Erythroblast (primary cell): ENCODE measurements at places on chromosomes 11 and 22.
A peak's percentile ranks its signal among the peaks of the same experiment; 100 is the strongest.

GRCh38 chr11:102225689-102226568 lies 91.4 kb upstream of the BIRC3 start:
- no peak for DNase-seq

- no peak for DNase-seq
Observed at GRCh38 chr11:61265357-61265756, 24.4 kb downstream of the PGA5 start.

DNA sequence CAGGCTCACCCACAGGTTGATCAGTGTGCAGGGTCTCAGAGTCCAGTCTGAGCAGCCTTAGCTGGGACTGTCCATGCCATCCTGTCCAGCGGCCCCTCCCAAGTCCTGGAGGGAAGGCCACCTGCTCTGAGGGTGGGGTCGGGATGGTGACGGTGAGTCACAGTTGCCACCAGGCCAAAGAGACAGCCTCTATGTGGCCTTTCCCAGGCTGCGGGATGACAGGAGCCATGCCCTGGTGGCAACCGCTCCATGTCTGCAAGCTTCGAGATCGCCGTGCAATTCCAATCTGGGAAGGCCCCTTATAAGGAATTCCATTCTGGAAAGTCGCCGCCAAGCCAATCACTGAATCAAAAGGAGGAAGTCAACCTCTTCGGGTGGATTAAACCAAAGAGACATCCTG lies 47.5 kb downstream of the RTL6 start:
- no peak for DNase-seq

- DNase-seq = no peak
Observed at GRCh38 chr11:61694602-61694939, 14.4 kb downstream of the DAGLA start.

- no peak for DNase-seq
Observed at GRCh38 chr11:83403691-83404389, 117.7 kb upstream of the CCDC90B start.

DNA sequence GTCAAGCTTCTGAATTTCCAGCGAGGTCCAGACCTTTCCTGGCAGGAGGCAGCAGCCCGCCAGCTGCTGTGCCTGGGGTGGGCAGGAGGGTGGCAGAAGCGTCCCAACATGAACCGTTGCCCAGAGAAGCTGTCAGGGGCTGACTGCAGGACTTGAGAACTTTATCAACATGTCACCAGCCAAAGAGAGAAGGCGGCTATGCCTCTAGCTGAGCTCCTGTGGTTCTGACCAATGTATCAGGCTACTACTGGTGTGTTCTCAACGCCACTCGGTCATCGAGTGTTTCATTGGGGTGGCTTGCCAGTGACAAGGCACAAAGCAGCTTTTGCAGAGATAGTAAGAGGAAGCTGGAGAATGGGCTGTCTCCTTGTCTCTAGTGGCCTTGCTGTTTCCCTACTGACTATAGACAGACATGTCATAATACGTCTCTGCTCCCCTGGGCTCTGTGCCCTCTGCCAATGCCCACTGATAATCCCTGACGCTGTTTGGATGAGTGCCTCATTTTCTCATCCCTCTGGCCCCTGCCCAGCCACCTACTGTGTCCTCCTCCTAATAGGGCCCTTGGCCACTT lies 17.6 kb upstream of the ASCC2 start:
- DNase-seq = no peak

DNA sequence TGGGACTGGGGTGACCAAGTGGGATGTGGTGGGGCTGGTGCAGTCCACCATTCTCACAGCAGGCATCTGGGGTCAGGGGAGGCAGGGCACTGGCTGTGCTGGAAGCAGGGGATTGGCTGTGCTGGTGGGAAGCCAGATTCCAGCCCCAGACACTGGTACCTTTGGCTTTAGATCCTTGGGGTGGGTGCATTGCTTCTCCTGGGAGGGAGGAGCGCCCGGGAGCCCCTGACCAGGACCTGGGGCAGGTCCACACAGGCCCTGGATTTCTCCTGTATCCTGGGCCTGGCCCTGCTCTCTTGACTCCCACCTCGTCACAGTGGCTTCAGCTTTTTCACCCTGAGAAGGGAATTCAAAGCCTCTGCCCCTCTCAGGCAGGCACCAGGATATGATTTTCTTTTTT lies 38.5 kb downstream of the ST3GAL4 start:
- no peak for DNase-seq

DNA sequence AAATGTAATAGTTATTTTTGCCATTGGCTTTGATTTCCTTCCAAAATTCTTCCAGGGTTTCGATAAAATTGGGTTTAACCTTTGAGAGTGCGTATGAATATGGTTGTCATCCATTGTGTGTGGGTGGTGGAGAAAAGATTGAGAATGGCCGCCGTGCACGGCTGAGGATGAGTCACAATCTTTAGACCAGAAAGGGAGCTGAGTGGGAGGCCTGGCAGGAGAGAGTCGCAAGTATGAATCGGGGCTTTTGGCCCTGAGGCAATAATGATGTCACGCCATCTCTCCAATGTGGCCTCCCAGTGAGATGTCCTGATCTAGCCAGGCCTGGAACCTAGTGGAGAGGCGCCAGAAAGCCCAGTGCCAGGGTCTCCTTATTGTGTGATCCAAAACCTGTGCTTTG lies 33.1 kb upstream of the SMPD1 start:
- DNase-seq = no peak

DNA sequence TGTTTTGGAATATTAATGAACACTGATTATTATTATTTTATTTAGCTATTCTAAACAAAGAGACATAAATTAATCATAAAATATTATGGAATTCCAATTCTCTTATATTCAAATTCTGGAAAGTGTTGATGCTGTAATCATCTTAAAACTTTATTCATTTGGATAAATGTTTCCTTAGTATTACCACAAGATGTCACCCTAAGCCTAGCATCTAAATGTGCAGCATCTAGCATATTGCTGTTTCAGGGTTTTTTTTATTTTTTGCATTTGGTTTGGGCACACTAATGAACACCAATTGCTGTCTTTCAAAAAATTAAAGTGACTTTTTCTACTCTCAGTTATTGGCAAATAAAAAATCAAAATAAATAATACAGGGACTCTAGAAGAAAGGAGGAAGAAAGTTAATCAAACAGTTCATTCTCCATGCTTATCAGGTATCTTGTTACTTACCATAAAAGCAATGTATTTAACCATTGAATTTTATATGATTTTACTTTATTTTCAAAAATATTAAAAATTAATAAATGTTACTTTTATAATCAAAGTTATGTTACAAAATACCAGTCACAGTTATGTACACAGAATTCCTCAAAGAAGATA lies 31.8 kb downstream of the DLG2 start:
- DNase-seq = peak; percentile 54

DNA sequence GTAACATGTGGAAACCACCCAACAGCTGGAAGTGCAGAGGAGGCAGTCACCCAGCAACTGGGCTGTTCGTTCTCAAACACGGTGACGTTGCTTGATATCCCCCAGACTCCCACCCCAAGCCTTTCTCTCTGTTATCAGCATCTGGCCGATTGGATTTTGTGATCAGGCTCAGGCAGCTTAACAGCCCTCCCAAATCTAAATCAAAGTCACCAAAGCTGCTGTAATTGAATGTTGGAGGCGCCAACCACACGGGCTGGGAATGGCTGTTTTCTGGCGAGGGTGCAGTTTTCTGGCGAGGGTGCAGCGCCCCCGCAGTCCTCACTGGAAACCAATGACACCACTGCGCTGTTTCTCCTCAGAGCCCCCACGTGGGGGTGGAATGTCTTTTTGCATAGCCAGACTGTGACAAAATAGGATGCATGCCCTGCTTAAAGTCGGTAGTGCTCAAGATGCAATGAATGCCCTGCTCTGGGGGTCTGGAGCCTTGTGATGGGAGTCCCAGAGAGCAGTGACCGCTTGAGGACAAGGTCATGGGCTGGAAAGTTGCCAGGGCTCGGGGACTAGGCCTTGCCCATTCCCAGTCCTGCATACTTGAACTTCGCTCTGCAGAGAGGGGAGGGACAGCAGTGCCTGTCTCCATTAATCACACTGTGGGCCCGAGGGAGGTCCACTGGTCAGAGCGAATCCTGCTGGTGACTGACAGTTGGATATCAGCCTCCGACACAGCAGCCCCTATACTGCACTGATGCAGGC lies 105.3 kb downstream of the MORC2 start:
- no peak for DNase-seq

GRCh38 chr22:22786301-22787115 lies 101.1 kb upstream of the IGLL5 start:
- no peak for DNase-seq

- DNase-seq = peak; percentile 70
Observed at GRCh38 chr11:1882265-1883238, 9.1 kb downstream of the PRR33 start.

DNA sequence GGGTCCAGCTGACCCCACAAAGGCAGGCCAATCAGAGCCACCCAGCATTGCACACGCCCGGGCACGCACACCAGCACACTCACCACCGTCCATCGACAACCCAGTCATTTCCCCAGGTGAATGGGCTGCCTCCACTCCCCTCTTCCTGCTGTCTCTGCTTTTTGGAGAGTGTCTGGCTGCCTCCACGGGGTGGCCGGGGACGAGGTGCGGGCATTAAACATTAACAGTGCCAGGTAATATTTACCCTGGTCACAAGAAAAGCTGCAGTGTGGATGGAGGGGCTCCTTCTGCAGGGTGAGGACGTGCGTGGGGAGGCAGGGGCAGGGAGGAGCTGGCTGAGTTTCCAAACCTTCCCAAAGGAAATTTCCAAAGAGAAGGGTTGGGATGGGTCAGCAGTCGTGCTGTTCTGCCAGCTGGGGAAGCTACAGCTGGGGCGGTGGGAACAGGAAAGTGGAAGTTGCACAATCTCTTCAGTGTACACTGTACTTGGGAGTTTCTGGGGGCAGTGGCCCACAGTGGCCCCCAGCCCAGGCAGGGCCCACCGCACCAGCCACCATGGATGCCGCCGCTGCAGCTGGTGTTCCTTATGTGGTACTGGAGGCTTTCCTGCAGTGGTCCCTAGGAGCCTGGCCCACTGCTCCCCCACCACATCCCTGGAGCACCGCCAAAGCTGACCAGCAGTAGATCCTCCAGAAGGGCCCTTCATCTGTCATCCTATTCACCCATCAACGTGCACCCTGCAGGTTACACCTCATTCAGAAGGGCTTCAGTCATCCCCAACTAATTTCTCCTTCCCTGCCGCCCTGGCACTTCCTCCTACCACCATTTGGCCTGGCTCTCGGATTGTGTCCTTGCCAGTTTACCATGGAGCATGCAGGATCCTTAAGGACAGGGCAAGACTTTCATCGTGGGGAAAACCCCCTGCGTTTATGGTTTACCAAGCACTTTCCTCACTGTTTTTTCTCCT lies at the start of gene FXYD2:
Gene FXYD2 (minus strand): TSS at position 174 of the 967 bp plus-strand sequence. CDS start 66 bp downstream, at position 108.
- no peak for DNase-seq

- peak; percentile 18 for DNase-seq
Observed at GRCh38 chr11:126061707-126062678, 673 bp downstream of the CDON start.

- DNase-seq = no peak
Observed at GRCh38 chr11:119229741-119230140, 23.6 kb downstream of the CBL start.
